ENCODE measurements at places on chromosomes 1 and 21. TPM values are rescaled to one million over a fixed set of nuclear protein-coding genes. Genes with fewer than 3 reads are reported as not detected.

The SLAMF7 gene
- not detected for total RNA-seq

The FCMR gene
- total RNA-seq, result not detected

The AMPD1 gene
- total RNA-seq, result not detected

The FALEC gene
- not detected for total RNA-seq

The CASZ1 gene
- total RNA-seq, result 3.4 TPM

The OR2C3 gene
- total RNA-seq, result not detected

The UBE2J2 gene
- 39.2 TPM for total RNA-seq

The HIVEP3 gene
- 1.1 TPM for total RNA-seq

The GJA8 gene
- not detected for total RNA-seq

DNA sequence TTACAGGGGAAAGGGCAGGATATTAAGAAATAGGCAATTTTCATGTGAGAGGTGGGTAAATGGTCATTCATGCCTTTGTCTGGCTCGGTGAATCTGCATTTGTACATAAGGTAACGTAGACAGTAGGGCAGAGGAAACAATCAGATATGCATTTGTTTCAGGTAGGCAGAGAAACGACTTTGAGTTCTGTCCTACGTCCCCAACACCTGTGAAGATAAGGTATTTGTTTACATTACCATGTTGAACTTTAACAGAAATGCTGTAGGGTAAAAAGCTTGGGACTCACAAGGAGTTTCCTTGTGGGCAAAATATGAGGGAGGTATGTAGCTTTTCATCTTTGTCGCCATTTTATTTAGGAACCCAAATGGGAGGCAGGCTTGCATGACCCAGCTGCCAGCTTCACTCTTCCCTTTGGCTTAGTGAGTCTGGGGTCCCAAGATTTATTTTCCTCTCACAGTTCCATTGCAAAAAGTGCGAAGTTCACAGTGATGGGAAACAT, 31.4 kb downstream of the B3GALT5 start:
- no peak for DNase-seq

GRCh38 chr1:234610061-234610665, at the start of gene IRF2BP2:
Gene IRF2BP2, minus strand, starts transcription at chr1:234610178. Its CDS starts 684 bp downstream, at chr1:234609494.
- peak; percentile 92 for DNase-seq

GRCh38 chr21:46129846-46130651, 25.3 kb downstream of the FTCD start:
- no peak for DNase-seq

- no peak for DNase-seq
Observed at GRCh38 chr1:212871976-212872375, 13.9 kb downstream of the FLVCR1 start.

DNA sequence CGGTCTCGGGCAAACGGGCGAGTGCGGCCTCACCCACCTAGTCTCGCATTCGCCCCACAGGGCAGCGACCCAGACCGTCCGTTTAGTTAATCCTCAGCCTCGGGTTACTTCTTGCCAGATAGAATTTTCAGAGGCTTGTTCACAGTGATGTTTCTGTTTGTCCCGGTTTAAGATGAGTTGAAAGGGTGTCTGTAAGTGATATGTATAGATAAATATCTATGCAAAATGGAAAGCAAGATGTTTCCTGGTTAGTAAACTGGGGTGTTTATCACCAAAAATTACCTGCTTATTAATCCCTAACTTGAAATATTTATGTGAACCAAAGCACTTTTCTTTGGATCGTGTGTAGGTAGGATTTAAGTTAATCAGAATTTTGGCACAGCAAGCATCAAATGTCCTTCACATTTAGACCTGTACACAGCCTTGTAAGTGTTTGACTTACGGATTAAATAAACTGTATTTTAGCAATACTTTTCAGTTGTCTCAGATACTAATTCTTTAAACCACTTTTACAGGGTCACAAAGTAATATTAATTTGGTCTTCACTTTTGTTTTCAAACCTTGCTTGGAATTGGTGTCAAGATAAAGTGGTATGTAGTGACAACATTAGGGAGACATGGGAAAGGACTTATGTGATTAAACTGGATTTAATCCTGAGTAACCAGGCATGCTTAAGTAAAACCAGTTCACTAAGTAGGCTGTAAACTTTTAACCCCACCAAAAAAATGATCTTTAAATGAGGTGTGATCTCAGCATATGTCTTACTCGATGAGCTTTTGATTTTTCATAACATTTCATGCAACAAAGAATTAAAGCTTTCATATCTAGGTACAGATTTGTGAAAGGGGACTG, 914 bp downstream of the ZNF326 start:
- no peak for DNase-seq

DNA sequence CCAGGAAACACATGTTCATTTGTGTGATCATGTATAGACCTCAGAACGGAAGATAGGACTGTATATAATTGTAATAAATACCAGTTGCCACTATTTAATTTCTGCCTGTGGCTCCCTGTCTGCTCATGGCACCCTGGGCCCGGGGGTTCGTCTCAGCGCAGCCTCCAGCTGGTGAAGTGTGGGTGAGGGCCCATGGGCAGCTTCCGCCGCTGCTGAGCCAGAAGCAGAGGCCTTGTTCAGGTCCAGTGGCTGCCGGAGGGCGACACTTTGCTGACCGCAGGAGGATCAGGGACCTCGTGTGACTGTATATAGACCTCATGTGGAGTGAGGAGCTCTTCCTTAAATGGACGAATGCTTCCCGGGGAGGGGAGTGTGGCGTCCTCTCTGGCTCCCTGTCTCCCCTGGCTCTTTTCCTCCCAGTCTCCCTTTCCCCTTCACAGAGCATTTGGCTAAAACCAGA, 155.9 kb downstream of the PEX14 start:
- DNase-seq, result no peak

DNA sequence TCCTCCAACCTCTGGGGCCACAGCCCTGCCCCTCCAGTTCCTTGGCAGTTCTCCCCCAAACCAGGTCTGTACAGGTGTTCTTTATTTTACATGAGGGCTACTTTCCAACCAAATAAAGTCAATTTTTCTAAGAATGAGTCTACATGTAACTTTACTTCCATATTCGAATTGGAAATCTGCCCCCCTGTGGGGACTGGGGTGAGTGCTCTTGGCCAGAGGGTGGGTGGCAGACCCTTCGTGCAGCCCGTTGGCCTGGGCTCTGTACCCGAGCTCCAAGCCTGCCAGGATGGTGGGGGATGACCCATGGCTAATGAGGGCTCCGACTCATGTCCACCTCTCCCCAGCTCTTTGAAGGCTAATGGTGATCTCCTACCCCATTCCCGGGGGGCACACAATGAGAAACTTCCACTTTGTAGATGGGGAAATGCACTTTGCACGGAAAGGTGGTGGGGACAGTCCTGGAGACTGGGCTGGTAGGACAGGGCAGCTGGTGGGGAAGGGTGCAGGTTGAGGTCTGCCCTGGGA, 589 bp upstream of the CATSPER4 start:
- no peak for DNase-seq

DNA sequence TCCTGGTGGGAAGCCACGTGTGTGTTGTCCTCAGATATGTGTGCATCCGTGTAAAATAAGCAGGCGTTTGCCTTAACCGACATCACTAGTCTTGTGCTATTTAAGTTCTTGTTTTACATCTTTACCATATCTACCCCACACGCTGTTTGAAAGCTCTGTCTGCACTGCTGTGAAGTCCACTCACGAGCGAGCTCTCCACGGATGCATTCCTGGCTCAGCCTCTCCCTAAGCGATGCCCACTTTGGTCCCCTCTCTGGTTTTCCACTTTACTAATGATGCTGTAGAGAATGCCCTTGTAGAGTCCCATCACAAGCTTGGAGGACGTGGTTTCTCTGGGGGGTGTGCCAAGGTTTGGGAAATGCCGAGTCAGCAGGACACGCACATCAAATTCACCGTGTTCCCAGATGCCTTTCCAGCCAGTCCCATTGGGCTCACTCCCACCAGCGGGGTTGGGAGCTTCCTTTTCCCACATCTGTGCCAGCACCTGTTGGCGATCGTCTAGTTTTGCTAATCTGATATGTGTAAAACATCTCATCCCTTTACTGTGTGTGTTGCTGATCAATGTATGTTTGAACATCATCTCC, 43.8 kb downstream of the ACTL8 start:
- DNase-seq, result no peak

DNA sequence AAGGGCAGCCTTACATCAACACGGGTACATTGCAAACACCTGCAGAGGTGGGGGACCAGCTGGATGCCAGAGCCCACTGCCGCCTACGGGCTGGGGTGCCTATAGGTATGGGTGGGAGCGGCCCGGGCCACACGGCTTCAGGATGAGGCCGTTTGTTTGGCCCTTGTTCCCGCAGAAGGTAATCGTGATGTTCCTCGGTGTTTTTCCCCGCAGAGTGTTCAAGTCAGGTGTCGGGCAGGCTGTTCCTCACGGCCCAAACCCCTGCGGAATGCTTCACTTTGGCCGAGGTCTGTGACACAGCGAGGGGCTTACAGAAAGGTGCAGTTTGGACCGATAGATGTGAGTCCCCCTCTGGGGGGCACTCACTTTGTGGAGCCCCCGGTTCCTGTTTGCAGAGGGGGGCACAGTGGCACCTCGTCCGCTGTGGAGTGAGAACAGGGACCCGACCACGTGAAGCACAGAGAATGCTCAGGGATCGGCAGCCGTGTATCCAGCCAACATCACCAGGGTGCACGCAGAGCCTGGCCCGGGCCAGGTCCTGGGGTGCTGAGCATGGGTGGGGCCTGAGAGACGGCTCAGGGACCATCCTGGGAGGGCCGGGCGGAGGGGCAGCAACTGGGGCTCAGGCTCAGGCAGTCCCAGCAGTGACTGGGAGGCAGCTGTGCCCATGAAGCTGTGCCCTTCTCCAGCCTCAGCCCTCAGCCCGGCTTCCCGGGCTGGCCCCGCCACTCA, 453 bp upstream of the TTLL10 start:
- DNase-seq, result peak; percentile 1

DNA sequence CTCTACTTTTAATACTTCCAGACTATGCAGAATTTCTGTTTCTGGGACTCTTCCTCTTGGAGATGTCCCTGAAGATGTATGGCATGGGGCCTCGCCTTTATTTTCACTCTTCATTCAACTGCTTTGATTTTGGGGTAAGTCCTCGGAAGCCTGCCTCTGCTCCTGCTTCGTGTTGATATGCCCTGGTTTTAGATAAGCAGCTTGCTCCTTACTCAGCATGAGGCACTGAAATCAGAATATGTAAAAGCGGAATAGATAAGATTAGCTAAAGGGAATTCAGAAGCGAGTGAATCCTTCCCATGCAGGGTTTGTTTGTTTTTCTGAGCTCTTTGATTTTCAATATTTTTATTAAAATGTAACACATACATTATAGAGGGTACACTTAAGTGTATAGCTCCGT, 234.7 kb downstream of the CACNA1E start:
- DNase-seq, result no peak

DNA sequence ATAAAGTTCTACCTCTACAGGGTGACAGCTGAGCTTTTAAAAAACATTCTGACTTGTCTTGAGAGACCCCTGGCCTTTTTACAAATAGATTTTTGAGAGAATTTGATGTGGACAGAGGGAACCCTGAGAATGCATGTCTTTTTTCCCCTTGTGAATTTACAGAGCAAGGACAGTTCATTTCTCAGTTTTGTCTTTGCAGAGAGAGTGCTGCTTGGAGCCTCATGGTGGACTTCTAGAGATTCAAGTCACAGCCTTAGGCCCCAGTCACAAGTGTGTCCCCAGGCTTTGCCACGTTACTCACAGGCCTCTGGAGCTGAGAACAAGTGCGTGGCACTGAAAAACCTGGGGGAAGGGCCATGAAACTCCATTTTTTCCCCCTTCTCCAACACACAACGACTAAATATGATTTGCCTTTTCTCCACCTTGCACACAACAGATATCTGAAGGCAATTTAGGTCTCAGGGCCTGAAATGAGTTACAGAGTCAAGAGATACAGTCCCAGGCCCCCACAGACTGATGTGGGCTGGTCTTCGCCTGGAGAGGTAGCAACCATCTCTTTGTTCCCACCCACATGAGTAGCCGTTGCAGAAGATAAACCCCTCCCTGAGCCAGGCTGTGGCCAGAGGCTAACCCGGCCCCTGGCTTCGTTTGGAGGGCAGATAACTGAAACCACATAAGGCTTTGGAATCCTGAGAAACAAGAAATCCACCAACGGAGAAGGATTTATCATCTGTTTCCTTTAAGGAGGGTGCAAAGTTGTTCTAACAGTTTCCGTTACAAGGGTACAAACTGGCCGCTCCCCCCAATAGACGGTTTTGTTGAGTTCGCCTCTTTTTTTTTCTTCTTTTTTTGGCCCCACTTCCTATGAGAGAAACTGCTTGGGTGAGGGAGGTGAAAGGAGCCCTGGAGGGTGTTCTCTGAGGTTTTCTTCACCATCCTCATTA, 1.0 kb upstream of the PIGV start:
- DNase-seq, result peak; percentile 72
